ENCODE measurements at places on chromosomes 6 and 20.

GRCh38 chr20:8020314-8021079 lies 936 bp upstream of the TMX4 start:
- DNase-seq, result no peak

DNA sequence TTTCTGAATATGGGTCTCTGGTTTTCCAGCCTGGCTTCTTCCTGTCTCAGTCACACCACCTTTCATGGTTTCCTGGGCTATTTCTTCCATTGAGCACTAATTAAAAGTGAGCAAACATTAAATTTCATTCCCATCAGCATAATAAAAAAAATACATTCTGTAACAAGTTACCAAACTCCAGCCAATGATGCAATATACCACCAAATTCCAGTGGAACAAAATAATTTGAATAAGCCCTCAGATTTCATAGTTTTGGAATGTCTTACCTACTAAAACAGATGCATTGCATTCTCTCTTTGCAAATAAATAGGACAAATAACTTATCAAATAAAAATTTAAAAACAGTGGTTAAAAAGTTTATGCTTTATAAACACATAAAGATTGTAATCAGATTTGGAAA lies 97.8 kb upstream of the PRDM1 start:
- DNase-seq, result no peak

DNA sequence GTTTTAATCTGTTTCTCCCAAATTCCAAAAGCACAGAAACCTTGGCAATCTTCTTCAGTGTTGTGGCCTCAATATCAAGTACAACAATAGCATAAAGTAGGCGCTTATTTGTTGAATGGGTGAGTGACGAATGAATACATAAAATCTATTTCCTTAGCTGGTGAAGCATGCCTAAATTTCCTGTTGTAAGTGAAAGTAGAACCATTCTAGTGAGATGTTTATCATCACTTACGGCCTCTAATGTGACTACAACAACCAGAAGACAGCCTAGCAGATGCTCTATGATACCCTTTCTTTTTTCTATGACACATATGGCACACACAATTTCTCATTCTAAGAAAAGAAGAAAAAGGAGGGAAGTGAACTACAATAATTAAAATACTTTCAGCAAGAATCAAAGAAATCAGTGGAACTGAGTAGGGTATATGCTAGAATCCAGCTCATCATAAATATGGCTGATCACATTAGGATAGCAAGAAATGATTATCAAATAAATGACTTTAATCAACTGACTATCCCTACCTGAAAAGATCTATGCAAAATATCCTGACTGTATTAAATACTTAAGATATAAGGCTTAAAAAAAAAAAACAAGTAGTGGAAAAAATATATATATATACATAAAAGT lies 67.4 kb downstream of the BTBD9 start:
- DNase-seq, result no peak

DNA sequence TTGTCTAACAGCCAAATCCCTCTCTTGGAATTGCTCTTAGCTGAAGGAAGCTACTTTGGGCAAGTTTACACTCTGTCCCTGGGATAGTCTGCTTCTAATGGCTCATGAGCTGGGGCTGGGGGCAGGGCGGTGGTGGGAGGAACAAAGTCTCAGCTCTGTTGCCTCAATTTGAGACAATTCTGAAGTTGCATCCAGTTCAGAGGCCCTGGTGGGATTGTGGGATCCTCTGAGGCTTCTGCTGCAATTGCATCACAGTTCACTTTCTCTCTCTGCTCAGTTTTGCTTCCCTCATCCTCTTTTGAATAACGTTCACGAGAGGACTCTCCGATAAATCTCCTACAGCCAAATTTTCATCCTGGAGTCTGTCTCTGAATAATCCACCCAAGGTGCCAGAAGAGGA lies 440.6 kb upstream of the SLC35B3 start:
- DNase-seq, result no peak

DNA sequence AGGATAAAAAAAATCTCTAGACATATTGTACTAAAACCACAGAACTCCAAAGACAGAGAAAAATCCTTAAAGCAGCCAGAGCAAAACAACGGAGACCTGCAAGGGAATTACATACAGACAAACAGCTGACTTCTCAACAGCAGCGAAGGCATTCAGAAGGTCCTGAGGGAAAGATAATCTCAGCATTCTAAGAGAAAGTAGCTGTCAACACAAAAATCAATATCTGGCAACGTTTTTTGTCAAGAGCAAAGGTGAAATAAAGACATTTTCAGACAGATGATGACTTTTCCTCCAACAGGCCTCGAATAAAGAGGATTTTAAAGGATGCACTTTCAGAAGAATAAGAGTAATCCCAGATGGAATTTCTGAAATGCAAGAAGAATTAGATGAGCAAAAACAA lies 6.1 kb upstream of the SCGN start:
- DNase-seq, result no peak

DNA sequence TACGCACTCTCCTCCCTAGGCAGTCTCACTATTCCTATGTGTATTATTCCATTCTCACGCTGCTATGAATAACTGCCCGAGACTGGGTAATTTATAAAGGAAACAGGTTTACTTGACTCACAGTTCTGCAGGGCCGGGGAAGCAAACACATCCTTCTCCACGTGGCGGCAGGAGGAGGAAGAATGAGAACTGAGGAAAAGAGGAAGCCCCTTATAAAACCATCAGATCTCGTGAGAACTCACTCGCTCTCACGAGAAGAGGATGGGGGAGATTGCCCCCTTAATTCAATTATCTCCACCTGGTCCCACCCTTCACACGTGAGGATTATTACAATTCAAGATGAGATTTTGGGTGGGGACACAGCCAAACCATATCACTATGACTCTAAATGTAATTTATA lies 61.9 kb downstream of the ECT2L start:
- no peak for DNase-seq

Data from LHCN-M2 (cell line).